ENCODE measurements at places on chromosomes 3 and 15.
A peak's percentile ranks its signal among the peaks of the same experiment; 100 is the strongest.

GRCh38 chr3:175041369-175041768 lies 182.2 kb downstream of the NAALADL2 start:
- DNase-seq: no peak

- DNase-seq: no peak
Measured at GRCh38 chr3:177361081-177361938, 164.0 kb upstream of the TBL1XR1 start.

GRCh38 chr15:42193383-42193782 lies 14.7 kb downstream of the VPS39 start:
- no peak for DNase-seq

DNA sequence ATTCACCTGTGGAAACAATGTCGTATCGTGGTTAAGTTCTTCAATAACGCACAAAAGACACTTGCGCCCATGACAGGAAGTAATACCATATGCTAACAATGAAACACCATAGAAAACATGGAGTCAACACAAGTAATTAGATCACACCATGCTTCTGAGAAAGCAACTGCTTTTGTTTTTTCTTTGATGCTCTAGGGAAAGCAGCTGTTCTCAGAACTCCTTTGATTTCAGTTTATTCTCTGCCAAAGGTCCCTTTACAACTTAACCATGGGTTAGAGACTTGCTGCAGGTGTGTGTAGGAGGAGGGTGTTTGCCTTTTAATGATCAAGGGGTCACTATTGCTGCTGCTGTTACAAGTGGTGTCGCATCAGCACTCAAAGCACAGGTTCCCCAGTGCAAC lies 324.0 kb upstream of the SLCO3A1 start:
- no peak for DNase-seq

GRCh38 chr15:74977599-74977998 lies 17.8 kb upstream of the SCAMP5 start:
- DNase-seq: no peak

DNA sequence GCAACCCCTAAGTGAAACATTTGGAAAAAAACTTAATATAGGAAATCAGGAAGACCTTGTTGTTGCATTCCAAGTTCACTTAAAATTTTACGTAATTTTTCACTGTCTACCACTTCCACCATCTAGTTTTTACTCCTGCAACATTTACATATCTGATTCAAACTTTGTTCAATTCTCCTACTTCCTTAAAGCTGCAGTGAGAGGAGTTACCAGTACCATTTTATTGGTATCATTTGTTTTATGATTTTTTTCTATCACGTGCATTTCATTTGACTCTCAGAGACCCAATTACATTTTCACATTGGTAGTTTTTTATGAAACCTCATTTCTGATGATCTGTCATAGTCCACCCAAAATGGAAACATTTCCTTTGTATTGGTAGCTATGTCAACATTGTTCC lies 284.9 kb upstream of the MDFIC2 start:
- DNase-seq: no peak

DNA sequence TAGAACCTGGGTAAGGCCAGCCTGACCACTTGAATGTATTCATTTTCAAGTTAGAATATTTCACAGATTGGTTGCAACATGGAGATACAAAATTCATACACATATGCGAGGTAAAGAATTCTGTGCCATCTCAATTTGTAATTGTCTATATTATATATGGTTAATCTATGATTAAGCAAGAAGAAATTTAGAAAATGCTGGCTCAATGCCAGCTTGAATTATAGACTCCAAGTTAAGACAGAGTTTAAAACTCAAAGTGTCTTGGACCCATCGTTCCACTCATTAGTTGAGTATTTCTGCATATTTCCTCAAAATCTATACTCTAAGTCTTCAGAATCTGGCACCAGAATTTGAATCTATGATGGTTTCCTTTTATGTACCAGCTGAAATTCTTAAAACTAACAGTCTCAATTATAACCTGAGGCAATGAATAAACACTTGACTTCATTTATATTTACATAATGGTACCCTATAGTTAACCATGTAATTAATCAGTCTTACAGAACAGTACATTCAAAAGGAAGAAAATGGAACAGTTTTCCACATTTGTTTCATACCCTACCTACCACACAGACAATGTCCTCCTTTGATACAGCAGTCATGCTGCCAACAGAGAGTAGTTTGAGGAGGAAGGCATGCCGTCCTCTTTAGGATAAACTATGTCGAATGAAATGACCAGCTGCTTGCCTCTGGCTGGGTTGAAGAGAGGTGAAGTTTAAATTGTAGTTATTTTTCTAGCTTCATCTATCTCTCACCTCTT lies 95.7 kb downstream of the CD47 start:
- no peak for DNase-seq

DNA sequence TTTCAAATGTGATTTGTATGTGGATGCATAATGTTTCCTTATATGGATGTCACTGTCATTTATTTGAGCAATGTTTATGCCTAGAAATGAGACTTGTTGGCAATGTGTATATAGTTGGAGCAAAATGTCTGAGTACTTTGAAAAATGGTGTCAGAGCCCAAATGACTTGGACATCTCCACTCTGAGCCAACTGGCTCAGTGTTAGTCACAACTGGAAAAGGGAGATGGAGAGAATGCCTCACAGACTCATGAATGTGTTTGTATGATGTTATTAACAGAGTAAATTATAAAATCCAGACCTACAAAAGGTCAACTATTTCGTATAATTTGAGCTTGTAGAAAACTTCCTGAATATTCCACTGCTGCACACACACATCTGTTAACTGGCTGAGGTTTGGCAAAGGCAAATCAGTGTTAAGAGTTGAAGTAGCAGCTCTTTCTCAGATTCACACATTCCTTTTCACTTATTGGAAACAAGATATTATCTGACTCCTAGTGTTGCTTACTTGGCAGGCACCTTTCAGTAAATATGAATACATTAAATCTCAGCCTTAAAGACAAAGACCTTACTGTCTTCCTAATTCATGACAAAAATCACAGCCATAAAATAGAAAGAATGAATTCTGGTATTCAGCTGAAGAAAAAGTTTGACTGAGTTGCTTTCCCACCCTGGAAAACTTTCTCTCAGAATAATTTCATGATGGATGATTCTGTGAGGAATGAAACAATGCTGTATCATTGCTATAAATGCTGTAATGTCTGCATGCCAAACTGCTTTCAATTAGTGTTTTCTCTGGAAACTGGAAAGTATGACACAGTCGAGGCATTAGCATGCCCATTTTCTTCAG lies 27.0 kb downstream of the ADIPOQ start:
- no peak for DNase-seq

- DNase-seq: no peak
Measured at GRCh38 chr3:151918253-151919029, 45.0 kb downstream of the SUCNR1 start.

DNA sequence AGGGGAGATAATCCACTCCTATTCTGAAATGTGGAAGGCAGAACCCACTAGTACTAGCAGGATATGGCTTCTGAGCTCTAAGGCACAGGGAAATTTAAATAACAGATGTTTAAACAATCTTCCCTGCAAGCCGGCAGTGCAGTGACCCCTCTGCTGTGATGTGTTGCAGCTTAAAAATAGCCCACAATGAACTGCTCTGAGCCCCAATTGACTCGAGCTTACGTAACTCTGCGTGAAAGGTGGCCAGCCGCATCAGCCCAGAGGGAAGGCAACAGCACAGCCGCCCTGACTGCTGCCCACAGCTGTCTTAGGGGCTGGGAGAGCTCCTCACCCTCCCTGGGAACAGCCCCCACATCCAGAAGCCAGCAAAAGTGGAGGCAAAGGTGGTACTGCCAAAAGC lies 12.5 kb upstream of the CAMKV start:
- DNase-seq: no peak

DNA sequence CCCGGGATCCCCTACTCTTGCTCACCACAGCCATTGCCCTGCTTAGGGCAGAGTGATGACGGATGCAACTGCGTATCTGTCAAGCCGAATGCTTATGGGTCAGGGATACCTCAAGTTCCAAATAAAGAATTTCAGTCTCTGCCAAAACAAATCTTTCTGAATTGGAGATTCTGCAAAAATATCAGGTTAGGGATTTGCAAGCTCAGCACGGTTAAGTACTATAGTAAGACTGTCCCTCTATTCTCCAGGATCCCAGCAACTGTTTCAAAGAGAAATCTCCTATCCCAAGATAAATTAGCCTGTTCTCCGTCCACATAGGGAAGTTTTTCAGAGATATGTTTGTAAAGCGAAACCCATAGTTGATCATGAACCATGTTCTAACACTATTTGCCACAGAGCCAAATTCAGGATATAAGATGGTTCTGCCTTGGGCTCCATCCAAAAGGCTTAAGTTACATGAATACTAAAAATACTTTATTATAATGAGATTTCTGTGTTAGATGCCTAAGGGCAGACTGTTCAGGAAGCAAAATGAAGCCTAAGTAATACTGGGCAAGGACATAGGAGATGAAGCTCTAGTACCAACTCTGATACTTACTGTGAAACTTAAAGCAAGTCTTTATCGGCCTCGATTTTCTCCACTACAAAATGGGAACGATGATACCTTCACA lies 100.1 kb upstream of the LPP start:
- no peak for DNase-seq

DNA sequence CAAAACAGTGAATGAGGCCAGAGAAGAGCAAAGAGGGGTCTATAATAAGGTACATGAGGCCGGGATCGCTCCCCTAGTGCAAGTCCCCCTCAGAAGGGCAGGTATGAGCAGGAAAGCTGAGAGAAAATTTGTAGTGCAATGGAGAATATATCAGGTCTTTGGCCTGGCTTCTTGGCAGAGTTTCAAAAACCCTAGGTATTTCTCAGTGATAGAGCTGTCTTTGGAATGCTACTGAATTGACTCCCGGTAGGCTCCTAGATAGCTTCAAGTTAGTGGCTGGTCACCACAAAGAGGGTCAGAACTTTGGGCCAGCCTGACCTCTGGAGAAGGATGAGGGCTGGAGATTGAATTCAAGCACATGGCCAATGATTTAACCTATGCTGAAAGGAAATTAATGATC lies 30.6 kb upstream of the OXTR start:
- no peak for DNase-seq

DNA sequence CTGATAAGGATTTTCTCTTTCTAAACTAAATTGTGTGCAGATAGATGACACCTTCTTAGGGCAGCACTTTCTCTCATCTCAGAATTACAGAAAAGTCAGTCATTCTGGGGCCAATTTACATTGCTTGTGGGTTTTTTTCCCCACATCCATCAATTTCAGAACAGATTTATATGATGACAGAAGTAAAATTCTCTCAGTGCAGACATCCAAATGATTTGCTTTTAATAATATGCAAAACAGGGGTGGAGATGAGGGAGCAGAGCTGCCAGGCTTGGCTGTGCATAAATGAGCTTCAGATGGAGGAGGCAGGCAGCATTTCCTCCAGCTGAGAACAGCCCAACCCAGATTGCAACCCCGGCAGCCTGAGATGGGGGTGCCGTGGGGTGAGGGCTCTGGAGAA lies 44.0 kb downstream of the EDEM1 start:
- no peak for DNase-seq

DNA sequence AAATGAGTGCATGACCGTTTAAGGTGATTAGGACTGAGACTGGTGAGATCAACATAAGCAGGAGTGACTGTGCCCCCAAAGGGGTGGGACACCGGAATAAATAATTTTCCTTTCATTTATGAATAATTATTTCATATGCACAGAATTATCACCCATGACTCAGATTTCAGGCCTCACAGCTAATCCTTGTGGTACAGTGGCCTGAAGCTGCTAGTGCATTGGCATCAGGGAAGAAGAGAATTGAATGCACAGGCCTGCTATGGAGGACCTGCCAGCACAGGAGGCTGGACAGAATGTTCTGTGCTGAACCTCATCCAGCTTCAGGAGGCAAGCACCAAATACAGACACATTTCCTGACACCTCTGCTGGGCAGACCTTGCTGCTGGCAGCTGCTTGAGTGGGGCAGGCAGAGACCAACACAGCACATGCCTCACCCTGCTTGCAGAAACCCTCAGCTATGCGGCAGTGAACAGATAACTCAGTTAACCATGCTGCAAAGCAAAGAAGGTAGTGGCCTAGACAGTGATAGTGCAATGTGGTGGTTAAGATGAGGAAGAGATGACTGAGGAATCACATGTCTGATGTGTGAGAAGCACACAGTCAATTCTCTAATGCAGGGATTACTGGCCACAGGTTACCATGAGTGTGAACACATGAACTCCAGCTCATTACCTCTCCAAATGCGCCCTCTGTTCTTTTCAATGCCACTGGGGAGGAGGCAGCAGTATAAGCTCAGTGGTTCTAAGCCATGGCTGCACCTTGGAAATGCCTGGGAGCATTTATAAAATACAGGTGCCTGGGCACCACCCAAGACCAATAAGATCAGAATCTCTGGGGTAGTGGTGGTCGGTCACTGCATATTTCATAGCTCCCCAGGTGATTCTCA lies 68.1 kb upstream of the SCN5A start:
- DNase-seq: no peak

DNA sequence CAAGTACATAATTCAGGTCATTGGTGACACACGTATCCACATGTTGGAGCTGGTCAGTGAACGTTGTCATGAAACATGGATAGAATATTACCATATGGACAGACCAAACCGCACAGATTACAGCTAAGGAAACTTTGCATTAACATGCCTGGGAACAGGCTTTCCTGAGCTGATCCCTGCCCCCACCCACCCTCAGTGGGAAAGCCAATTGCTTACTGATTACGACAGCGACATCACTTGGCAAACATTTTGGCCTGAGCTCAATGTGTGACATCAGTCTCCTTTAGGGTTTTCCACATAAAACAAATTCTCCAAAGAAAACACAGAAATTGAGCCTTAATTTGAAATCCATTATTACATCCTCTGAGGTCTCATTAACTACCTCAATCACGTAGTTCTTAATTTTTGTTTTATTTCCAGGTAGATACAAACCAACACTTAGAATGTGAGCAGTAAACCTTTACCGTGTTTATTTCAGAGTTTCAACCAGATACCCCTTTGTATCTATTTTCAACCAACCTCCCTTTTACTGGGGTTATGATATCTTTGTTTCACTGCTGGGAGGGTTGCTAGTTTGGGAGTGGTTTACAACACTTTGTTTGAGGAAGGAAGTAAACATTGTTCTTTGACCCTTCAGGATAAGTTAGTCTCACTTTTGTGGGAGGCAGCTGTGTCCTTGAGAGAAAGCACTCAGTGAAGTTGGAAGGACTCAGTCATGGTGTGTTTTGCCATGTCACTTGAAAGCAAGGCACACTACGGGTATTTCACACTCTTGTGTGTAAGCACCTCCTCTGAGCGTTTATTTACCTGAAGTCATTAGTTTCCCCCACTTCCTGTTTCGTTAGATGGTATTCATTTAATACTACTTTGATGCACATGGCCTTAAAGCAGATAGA lies 103.1 kb downstream of the CMSS1 start:
- no peak for DNase-seq

DNA sequence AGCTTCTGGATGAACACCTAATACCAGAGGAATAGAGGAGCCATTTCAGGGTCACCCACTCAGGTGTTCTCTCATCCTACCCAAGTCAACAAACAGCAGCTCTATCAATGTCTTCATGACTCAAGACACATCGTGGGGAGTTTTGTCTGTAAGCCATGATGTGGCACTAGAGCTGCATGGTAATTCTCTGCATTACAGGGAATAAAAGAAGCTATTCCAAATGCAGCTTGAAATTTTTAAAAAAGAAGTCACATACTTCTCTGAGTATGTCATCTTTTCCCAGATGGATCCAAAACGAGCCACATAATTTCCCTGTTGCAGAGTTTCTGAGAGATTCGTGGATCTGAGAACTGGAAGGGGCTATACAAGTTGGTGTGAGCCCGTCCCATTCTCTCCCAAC lies 6.1 kb upstream of the THSD4 start:
- DNase-seq: no peak

- no peak for DNase-seq
Measured at GRCh38 chr3:198081421-198081844, 121.4 kb downstream of the LMLN start.

GRCh38 chr15:40569129-40569953 lies at the start of gene RPUSD2:
Gene RPUSD2 (plus strand): TSS chr15:40569299. CDS start chr15:40569338, 39 bp downstream.
- peak; percentile 81 for DNase-seq

- no peak for DNase-seq
Measured at GRCh38 chr3:71831599-71831998, 46.7 kb upstream of the PROK2 start.
